ENCODE measurements at places on chromosomes 12 and 14. TPM values are rescaled to one million over a fixed set of nuclear protein-coding genes. Genes with fewer than 3 reads are reported as not detected.

GRCh38 chr14:100842799-100843198, 16.9 kb downstream of the MEG3 start:
- peak; percentile 50 for DNase-seq

DNA sequence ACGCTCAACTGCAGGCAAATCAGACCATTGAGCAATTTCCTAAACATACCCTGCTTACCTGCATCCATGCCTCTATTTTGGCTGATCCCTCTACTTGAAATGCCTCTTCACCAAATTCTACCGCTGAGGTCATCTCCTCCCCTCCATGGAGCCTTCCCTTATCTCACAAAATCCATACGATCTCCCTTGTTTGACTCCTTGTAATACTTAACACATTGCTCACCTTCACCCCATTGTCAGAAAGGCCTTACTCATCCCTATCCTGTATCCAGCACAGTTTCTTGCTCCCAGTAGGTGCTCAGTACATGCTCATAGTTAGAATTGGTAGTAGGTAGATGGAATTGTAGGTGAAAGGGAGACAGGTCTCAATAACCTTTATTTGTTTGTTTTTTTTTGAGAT, 5.4 kb downstream of the DDN start:
- no peak for DNase-seq

GRCh38 chr14:63432228-63432627, 110.9 kb downstream of the PPP2R5E start:
- DNase-seq, result no peak

- no peak for DNase-seq
Observed at GRCh38 chr12:47950856-47951468, 12.4 kb upstream of the TMEM106C start.

DNA sequence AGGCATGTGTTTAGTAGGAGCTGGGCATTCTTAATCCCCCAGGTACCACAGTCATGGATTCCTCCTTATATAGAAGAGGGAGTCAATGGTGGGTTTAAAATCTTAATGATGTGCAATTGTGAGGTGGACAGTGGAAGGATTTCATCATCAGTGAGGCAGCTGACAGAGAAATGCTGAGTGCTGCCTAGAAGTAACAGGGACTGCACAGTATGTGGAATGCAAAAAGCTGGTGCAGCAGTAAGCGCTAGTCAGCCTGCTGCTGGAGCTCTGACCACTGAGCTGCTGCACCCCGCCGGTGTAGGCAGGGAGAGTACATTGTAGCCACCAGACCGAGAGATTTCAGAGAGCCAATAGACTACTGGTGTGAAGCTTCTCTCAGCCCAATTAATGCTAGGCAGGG, 80.5 kb upstream of the DACT1 start:
- no peak for DNase-seq

DNA sequence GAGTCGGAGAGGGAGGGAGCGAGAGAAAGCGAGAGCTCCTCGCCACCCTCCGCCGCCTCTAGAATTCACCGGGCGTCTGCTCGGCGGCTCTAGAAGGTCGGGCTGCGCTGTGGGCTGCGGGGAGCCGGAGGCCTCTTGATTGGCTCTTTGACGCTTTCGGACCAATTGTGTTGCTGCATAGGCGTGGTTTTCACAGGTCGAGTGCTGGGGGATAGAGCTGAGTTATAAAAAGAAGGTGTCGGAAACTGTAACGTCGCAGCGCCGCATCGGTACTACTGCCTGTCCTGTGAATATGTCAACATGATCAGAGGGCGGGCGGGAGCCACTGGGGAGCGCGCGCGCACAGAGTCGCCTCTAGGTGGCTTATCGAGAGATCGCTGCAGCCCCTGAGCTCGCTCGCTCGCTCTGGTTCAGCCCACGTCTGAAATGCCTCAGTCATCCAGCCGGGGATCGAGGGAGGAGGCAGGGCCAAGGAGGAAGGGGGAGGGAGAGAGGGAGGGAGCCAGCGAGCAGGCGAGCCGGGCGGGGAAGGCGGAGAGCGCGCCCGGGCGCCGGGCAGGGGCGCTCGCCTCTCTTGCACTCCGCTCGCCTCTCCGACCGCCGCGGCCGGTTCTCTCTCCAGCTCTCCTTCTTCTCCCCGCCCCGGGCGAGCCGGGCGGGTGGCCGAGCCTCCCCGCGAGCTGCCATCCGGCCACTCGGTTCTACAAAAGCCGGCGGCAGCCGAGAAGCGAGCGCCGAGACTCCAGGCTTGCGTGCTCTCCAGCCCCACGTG, at the start of gene TBX3:
Gene TBX3 (minus strand): TSS at position 78 of the 772 bp plus-strand sequence. CDS start 975 bp downstream, outside the sequence.
- DNase-seq, result peak; percentile 39

- DNase-seq, result no peak
Observed at GRCh38 chr12:106082216-106083175, 56.3 kb downstream of the NUAK1 start.

DNA sequence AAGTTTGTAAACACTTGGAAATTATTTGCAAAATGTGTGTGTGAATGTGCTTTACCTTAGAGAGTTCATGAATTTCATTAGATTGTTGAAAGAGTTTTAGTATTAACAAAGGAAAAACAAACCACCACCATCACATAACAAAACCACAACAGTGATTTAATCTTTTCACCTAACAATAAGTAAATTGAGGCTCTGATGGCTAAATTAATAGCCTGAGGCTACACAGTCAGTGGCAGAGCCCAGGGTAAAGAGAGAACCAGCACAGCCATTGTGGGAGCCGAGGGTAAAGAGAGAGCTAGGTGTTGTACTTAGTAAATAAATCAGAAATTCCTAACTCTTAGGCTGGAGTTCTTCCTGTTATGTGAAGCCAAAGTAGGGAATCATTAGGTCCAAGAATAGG, 51.2 kb upstream of the CAPRIN2 start:
- DNase-seq, result no peak

DNA sequence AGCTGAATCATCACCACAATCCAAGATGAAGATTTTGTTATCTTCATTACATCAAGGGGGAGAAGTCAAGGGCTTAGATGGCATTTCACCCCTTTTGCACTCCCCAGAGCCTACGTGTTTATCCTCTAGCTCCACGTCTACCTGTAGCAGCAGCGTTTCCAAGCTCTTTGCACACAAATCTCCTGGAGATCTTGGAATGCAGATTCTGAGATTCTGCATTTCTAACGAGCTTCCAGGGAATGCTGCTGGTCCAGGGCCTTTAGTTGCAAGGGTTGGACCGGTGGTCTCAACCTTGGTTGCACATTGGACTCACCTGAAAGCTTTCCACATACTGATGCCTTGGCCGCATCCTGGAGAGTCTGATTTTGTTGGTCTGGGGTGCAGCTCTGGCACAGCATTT, 49.5 kb upstream of the STON2 start:
- no peak for DNase-seq

- no peak for DNase-seq
Observed at GRCh38 chr14:98564541-98564940, 707.5 kb downstream of the BCL11B start.

GRCh38 chr12:28486521-28486920, 296.3 kb downstream of the CCDC91 start:
- no peak for DNase-seq

DNA sequence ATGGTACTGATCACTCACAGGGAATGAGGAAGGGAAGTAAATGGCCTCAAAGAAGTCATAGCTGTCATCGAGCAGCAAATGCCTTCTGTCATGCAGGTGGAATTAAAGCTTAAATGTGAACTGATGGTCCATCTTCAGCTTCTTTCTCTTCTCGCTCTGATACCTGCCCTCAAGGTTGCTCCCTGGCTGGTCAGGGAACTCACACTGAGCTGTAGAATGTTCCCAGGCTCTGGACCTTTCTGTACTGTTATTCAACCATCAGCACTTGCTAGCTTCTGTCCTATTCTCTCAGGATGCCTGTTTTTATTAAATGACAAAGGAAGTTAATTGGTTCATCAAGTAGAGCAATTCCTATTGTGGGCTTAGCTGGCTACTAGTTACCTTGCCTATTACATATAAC, 463.8 kb downstream of the APAF1 start:
- DNase-seq, result no peak

DNA sequence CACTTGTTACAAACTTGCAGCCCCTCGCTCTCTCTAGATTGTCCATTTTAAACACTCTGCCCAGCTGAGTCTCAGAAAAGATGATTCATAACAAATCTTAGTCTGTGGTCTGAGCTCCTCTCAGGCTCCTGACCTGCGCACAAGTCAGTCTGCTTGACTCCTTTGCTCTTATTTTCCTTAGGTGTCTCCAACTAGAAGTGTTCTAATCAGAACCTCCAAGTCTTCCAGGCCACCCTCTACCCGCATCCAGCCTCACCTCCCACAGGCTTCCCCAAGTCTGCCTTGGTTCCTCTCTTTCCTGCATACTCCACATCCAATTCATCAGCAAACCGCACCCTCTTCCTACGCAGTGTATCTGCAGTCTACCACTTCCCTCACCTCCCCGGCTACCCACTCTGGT, 42.4 kb upstream of the BDKRB2 start:
- DNase-seq, result no peak

DNA sequence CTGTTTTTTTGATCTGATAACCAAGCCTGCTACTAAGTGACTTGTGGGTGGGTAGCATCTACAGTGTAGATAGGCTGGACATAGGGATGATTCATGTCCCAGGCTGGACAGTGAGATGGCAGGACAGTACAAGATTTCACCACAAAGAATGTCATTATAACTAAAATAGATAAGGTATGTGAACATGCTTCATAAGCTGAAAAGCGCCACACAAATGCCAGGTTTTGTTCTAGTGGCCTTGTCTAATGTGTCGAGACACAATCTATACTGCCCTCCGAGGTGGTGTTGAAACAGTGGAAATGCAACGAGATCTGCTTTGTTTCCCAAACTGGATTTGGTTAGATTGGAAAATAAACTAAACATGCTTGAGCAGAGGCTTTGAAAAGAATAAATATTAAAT, 4.4 kb downstream of the LGALS3 start:
- peak; percentile 72 for DNase-seq

- DNase-seq, result no peak
Observed at GRCh38 chr12:101566318-101566717, 28.5 kb upstream of the MYBPC1 start.

DNA sequence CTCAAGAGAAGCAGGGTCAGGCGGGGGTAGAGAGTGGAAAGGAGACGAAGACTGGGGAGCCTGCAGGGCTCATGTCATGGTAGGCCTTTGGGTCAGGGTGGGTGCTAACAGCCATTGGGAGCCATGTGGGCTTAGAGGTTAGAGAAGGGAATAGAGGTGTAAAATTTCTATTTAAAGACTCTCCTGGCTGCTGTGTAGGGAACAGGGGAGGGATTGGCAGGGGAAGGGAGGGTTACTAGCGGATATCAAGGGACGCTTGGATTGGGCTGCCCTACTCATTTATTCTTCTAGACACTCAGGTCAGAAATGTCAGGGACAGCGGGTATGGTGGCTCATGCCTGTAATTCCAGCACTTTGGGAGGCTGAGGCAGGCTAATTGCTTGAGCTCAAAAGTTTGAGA, 18.2 kb downstream of the WSCD2 start:
- no peak for DNase-seq

GRCh38 chr12:81222846-81223592, 145.1 kb downstream of the ACSS3 start:
- no peak for DNase-seq

GRCh38 chr14:82528016-82528415, 994.4 kb upstream of the SEL1L start:
- DNase-seq, result peak; percentile 54

DNA sequence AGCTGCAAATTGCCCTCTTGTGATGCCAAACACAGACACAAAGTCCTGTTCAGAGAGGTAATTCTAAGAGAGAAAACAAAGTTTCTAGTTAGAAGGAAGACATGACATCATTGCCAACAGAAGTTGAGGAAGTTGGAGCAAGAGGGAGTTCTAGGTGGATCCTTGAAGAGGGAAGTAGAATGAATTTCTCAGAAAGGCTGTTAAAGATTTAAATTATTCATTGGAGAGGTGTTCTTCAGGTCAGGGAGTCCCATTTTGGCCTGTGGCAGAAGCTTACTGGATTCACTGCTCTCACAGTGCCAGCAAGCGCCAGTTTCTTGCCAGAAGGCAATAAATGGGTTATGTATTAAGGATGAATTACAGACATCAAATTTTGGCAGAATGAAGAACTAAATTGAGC, 15.3 kb downstream of the TSFM start:
- no peak for DNase-seq

GRCh38 chr12:32407795-32408194, 8.4 kb downstream of the FGD4 start:
- DNase-seq, result no peak

- DNase-seq, result peak; percentile 90
Observed at GRCh38 chr12:95117178-95117599, 43.8 kb upstream of the NR2C1 start.

GRCh38 chr14:95054346-95055280, 102.7 kb downstream of the DICER1 start:
- DNase-seq, result no peak

- no peak for DNase-seq
Observed at GRCh38 chr12:19200261-19200660, 70.7 kb downstream of the PLEKHA5 start.

DNA sequence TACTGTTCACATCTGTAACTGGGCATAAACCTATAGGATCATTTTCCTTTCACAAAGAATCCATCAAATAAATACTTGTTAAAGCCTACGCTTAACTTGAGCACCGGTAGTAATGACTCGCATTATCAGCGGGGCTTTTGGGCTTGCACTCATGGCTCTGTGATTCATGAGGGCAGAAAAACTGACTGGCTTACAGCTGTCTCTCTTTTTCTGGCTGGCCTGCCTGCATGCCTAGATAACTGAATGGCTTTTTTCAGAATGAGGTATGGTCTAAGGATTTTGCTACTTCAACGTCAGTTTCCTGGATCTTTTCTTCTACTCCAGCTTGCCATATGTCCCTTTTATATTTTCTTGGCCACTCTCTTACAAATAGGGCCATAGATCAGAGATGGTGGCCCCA, 531.1 kb downstream of the NRXN3 start:
- DNase-seq, result no peak

GRCh38 chr12:121132601-121133481, at the start of gene P2RX7:
P2RX7 (plus strand) TSS chr12:121132876; CDS start chr12:121132971, 95 bp downstream.
- peak; percentile 92 for DNase-seq

DNA sequence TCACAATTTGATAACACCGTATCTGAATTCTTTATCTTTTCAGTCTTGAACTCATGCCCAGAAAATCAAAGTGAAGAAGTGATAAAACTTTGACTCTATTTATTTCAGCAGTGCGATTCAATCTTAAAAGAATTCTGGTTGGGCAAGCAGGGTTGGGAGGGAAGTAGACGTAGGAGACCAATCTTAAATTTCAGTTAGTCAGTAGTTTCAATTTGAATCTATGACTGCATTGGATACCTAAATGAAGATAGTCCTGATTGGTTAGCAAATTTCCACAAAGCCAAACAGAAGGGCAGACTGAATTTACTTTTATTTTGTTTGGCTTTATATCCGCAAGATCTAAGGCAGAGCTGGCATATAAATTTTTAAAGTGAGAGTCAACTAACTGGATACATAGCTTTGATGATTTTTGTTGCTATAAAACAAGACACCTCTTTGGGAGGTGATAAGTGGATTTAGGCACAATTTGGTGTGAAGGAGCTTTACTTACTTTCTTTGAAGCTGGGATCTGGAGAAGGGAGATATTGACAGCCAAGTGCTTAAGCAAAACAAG, 2.6 kb downstream of the ACSS3 start:
- no peak for DNase-seq

GRCh38 chr12:125518074-125518473, 452.8 kb downstream of the AACS start:
- no peak for DNase-seq

The HNF1A gene
- total RNA-seq, result not detected

The LHX5 gene
- total RNA-seq, result not detected

The ACOT4 gene
- total RNA-seq, result not detected

The SLC6A15 gene
- total RNA-seq, result 16.9 TPM

The TAMALIN gene
- 78.2 TPM for total RNA-seq

The MMP19 gene
- total RNA-seq, result 0.98 TPM

The TAS2R46 gene
- total RNA-seq, result not detected

The RDH16 gene
- not detected for total RNA-seq

The ADAM20 gene
- total RNA-seq, result not detected

The FSCB gene
- not detected for total RNA-seq

The DCN gene
- total RNA-seq, result not detected

The OR4N5 gene
- not detected for total RNA-seq

The GLS2 gene
- 1.2 TPM for total RNA-seq
